Neural crest cell (in vitro differentiated cells): ENCODE measurements at places on chromosomes 7 and 10.

- H3K27me3 ChIP-seq = no peaks in the 10 kb centered on the region
- H3K27ac ChIP-seq = no peak overlapping the region
- peaks cover 20% of the 10 kb centered on the region for H3K36me3 ChIP-seq
- H3K4me3 ChIP-seq = no peak overlapping the region
Measured at GRCh38 chr10:59829024-59829423, 75.8 kb upstream of the MRLN start.

DNA sequence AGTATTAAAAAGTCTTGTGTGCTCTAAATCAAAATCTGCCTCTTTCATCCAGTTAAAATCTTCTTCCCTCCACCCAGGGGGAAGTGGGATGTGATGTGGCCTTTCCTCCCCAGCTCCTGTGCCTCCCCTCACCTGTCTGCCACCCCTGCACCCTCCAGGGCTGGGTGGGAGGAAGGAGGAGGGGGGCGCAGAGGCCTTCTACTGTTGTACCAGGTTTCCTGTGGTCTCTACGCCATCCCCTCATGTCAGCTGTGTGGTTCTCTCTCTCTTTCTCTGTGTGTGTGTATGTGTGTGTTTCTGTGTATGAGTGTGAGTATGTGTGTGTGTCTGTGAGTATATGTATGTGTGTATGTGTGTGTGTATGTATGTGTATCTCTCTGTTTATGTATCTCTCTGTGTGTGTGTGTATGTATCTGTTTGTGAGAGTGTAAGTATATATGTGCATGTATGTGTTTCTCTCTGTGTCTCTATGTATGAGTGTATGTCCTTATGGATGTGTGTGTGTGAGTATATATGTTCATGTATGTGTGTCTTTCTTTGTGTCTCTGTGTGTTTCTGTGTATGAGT, 45.5 kb upstream of the C10orf71 start:
- DNase-seq = no peak
- H3K4me1 ChIP-seq = no peaks in the 10 kb centered on the region
- peaks cover 2% of the 10 kb centered on the region for H3K36me3 ChIP-seq
- no peak overlapping the region for H3K27ac ChIP-seq
- H3K4me3 ChIP-seq = no peak overlapping the region

GRCh38 chr10:84946904-84947303, 618.5 kb downstream of the CCSER2 start:
- H3K27me3 ChIP-seq = no peaks in the 10 kb centered on the region
- H3K4me3 ChIP-seq = no peak overlapping the region
- DNase-seq = no peak
- H3K4me1 ChIP-seq = no peaks in the 10 kb centered on the region

DNA sequence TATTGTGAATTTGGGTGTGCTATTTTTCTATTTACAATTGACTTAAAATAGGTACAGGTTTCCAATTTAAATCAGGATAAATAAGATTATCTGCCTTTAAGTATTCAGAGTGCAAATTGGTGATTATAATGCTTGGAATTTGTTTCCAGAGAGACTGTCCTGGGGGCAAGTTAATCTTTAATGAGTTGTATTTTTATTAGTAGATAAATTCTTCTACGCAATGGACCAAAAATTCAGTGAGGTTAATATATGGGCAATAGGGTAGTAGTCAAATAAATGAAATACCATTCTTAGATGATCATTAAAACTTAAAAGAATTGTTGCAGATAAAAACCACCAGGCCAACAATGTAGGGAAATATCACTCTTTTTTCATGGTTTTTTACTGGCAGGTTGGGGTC, 3.4 kb downstream of the BICC1 start:
- H3K27me3 ChIP-seq = peaks cover 56% of the 10 kb centered on the region
- peak overlapping the region; percentile 28 for H3K4me3 ChIP-seq
- no peak for DNase-seq
- no peak overlapping the region for H3K27ac ChIP-seq

GRCh38 chr7:137816696-137817320, 30.0 kb downstream of the DGKI start:
- H3K36me3 ChIP-seq = no peaks in the 10 kb centered on the region
- H3K27me3 ChIP-seq = no peaks in the 10 kb centered on the region
- H3K4me3 ChIP-seq = no peak overlapping the region
- no peak for DNase-seq

DNA sequence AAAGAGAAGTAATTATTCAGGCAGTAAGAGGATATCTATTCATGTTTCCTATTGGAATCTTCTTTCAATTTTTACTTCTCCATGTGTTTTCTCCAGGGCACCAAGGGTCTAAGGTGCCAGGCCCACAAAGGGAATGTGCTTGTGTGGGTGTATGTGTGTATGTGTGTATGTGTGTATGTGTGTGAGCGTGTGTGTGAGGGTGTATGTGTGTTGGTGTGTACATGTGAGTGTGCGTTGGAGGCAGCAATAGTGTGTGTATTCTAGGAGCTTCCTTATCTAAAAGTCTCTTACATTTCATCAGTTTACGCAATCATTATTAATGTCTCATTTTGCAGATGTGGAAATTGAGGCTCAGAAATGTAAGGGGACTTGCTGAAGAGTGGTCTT, 28.3 kb downstream of the RAMP3 start:
- no peak for DNase-seq
- no peak overlapping the region for H3K27ac ChIP-seq
- no peaks in the 10 kb centered on the region for H3K36me3 ChIP-seq
- no peak overlapping the region for H3K4me3 ChIP-seq

GRCh38 chr10:97020452-97021400, 165.0 kb downstream of the SLIT1 start:
- peaks cover 22% of the 10 kb centered on the region for H3K4me1 ChIP-seq
- peaks cover 65% of the 10 kb centered on the region for H3K27me3 ChIP-seq
- H3K27ac ChIP-seq = peak overlapping the region; percentile 19
- no peaks in the 10 kb centered on the region for H3K36me3 ChIP-seq

- H3K36me3 ChIP-seq = no peaks in the 10 kb centered on the region
- H3K4me3 ChIP-seq = no peak overlapping the region
- no peaks in the 10 kb centered on the region for H3K4me1 ChIP-seq
- peaks cover 13% of the 10 kb centered on the region for H3K27me3 ChIP-seq
Measured at GRCh38 chr10:6068422-6068821, 6.3 kb upstream of the IL2RA start.

DNA sequence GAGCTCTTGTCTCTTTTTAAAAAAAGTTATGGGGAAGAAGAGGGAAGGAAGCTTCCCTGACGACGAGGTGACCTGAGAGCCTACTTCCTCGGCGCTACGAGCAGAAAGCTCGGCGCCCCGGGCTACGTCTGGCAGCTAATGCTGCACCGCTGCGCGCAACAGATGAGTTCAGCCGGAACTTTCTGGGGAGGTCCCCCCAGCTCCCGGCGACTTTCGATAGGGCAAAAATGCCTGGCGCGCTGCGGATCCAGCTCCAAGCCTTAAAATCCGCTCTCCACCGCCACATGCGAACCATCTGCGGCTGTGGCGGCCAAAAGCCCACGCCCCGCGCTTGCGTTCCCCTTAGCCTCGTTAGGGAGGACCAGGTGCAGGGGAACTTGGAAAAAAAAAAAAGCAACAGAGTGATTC, 621 bp downstream of the P4HA1 start:
- H3K4me1 ChIP-seq = peaks cover 42% of the 10 kb centered on the region
- peak; percentile 43 for DNase-seq
- peaks cover 3% of the 10 kb centered on the region for H3K36me3 ChIP-seq
- no peaks in the 10 kb centered on the region for H3K27me3 ChIP-seq
- H3K4me3 ChIP-seq = peak overlapping the region; percentile 92

GRCh38 chr7:152894295-152895170, 135.0 kb downstream of the ACTR3B start:
- H3K4me1 ChIP-seq = no peaks in the 10 kb centered on the region
- no peaks in the 10 kb centered on the region for H3K36me3 ChIP-seq
- H3K27me3 ChIP-seq = no peaks in the 10 kb centered on the region
- DNase-seq = peak; percentile 65
- H3K27ac ChIP-seq = no peak overlapping the region

DNA sequence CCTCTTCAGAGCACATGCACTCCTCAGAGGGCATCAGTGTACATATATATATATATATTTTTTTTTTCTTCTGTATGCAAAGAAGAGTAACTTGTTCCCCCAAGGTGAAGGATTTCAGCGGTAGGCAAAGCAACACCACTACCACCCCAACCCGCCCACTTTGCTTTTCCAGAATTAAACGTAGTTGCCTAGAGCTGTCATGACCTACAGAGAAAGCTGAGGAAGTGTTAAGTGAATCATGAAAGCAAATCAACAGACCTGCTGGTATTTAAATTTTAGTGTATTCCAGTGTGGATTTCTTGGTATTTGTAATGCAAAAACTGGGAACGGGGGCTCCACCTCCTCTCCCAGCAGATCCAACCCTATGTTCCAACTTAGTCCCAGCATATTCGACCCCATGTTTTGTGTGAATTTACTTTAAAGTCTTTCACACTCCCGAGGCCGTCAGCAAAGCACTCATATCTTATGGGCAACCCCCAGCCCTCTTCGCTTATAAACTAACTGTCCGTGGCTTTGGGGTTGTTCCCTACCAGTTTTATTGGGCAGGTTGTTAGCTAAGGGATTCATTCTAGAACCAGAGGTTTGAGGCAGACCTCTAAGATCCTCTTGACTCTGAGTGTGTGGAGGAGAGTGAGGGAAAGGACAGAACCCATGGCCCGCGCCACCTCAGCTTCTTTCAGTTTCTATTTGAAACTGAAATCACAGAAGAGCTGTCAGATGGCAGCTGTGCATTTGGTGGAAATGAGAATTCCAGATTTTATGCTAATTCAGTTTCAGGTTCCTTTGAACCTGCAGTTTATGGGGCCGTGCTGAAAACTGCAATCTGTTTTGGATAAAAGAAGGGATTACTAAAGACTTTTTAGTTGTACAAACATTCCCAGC, 450.2 kb upstream of the GALNT17 start:
- DNase-seq = no peak
- H3K36me3 ChIP-seq = peaks cover 7% of the 10 kb centered on the region
- H3K4me3 ChIP-seq = no peak overlapping the region
- peaks cover 10% of the 10 kb centered on the region for H3K27me3 ChIP-seq
- H3K27ac ChIP-seq = no peak overlapping the region
- H3K4me1 ChIP-seq = no peaks in the 10 kb centered on the region

DNA sequence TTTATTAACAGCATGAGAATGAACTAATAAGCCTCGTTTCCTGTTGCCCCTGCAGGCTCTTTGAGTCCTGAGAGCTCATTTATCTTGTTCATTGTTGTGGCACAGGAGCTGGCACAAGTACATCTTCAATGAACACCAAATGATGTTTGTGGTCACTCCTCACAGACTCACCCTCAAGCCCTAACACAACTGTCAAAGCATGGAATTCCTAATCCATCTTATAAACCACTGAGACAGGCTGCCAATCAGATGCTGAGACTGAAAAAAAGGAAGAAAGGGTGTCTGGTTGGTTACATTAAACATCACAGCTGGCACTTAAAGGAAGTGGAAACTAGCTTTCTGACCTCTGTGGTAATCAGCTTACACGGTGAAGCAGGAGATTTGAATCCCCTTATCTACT, 7.7 kb upstream of the CCDC172 start:
- DNase-seq = no peak
- H3K4me3 ChIP-seq = no peak overlapping the region
- peaks cover 6% of the 10 kb centered on the region for H3K4me1 ChIP-seq
- H3K27me3 ChIP-seq = no peaks in the 10 kb centered on the region
- H3K27ac ChIP-seq = no peak overlapping the region

GRCh38 chr7:112515989-112516388, 35.2 kb downstream of the LSMEM1 start:
- H3K4me1 ChIP-seq = no peaks in the 10 kb centered on the region
- peaks cover 4% of the 10 kb centered on the region for H3K27me3 ChIP-seq
- DNase-seq = no peak
- no peak overlapping the region for H3K27ac ChIP-seq
- H3K4me3 ChIP-seq = no peak overlapping the region
- H3K36me3 ChIP-seq = no peaks in the 10 kb centered on the region

GRCh38 chr10:42553064-42553407, 85.3 kb downstream of the ZNF33B start:
- peaks cover 26% of the 10 kb centered on the region for H3K36me3 ChIP-seq
- peaks cover 7% of the 10 kb centered on the region for H3K27me3 ChIP-seq
- H3K4me3 ChIP-seq = peak overlapping the region; percentile 99
- DNase-seq = no peak

DNA sequence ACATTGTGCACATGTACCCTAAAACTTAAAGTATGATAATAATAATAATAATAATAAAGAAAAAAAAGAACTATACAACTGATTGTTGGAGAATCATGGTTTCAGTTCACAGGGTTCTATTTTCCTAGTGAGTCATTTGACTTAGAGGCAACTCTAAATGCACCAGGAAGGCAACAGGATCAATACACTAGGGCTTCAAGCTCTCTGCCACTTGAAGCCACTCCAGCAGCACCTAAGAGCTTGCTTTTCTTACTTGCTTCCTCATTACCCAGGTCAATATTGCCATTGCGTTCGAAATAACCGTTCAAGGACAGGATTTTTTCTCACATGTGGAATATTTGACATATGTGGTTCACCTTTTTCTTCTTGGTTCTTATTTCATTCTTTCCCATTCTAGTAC, 189.7 kb downstream of the GRM3 start:
- H3K4me1 ChIP-seq = no peaks in the 10 kb centered on the region
- DNase-seq = no peak
- H3K36me3 ChIP-seq = no peaks in the 10 kb centered on the region
- H3K27me3 ChIP-seq = no peaks in the 10 kb centered on the region

DNA sequence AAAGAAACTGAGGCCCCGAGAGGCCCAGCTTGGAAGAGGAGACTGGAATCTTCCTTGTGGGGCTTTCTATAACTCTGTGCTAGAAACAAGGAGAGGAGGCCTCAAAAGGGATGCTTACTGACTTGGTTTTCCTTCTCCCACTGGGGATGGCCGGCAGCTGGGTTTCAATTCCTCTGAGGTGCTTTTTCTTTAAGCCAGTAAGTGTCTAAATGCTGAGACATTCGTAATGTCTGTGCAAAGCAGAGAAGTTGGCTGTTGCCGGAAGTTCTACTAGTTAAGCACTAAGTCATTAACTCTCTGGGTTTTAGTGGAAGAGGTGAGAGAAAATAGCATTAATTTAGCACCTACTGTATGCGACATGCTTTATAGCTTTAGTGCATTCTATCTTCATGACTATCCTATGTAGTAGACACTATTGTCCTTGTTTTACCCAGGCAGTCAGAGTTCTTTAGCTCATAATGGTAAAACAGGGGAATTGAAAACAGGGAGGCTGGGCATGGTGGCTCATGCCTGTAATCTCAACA, 135.2 kb downstream of the RGS10 start:
- H3K27ac ChIP-seq = peak overlapping the region; percentile 19
- no peaks in the 10 kb centered on the region for H3K36me3 ChIP-seq
- H3K27me3 ChIP-seq = no peaks in the 10 kb centered on the region

- H3K27ac ChIP-seq = no peak overlapping the region
- no peaks in the 10 kb centered on the region for H3K4me1 ChIP-seq
- H3K4me3 ChIP-seq = no peak overlapping the region
- H3K27me3 ChIP-seq = no peaks in the 10 kb centered on the region
Measured at GRCh38 chr10:74244097-74244685, 93.2 kb downstream of the ADK start.

- DNase-seq = no peak
- H3K4me1 ChIP-seq = peaks cover 36% of the 10 kb centered on the region
- no peaks in the 10 kb centered on the region for H3K36me3 ChIP-seq
- no peak overlapping the region for H3K27ac ChIP-seq
Measured at GRCh38 chr7:141356161-141356560, 195.0 kb upstream of the AGK start.

GRCh38 chr7:106166651-106167342, 54.7 kb upstream of the SYPL1 start:
- peaks cover 3% of the 10 kb centered on the region for H3K36me3 ChIP-seq
- H3K4me3 ChIP-seq = no peak overlapping the region
- no peaks in the 10 kb centered on the region for H3K27me3 ChIP-seq
- no peak overlapping the region for H3K27ac ChIP-seq
- DNase-seq = peak; percentile 52
- H3K4me1 ChIP-seq = no peaks in the 10 kb centered on the region
